NAMALWA (cell line): ENCODE measurements at places on chromosomes 3 and 15.

DNA sequence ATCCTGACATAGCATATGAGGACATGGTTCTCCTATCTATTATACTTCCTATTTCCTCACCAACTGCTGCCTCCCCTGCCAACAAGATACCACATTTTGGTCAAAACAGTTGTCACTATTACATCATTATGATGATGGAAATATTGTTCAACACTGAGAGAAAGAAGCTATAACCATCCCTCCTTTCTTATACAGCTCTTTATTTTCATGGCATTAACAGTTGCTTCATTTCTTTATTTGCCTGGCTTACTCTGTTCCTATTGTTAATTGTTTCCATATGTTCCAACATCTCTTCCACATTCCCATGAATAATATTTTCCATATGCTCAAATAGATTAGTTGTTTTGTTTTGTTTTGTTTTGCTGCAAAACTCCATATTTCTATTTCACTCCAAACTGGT, 40.8 kb upstream of the FILIP1L start:
- DNase-seq, result no peak

- no peak for DNase-seq
These were observed 123.1 kb upstream of the DPH6 start for GRCh38 chr15:35669021-35669420.

- DNase-seq, result no peak
These were observed 33.9 kb upstream of the KIF23 start for GRCh38 chr15:69380100-69380725.

GRCh38 chr3:80559701-80560100, 791.9 kb upstream of the ROBO1 start:
- no peak for DNase-seq

DNA sequence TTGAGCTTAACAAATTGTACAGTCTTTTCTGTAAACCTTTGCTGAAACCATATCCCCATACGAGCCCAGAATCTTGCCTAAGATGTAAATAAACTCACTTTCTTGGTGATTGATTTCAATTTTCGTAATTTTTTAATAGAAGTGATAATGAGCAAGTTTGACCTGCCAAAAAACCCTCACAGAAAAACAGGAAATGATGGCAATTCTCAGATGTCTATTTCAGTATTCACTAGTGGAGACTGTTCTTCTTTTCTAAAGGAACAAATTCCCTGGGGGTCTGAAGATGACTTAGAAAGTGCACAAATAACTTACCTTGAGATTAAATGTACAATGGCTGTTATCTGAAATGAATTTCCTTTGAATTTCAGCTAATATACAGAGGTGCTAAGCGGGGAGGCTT, 116.5 kb upstream of the CMC1 start:
- DNase-seq, result peak; percentile 33

DNA sequence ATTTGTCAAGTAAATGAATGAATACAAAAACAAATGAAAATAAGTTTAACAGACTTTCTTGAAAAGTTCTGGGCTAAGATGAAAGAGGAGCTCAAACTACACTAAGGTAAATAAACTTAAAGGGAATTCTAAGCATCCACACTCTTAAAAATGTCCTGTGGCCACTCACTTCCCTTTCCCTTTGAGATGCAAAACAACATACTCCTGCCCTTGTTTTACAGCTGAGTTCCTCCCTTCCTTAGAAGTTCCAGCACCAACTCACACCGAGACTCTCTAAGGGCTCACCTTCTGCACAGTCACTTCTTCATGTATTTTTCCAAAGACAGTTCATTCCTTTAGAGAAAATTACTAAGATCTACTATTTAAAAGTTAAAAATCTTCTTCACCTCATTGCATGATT, 123.3 kb upstream of the CMC1 start:
- DNase-seq, result no peak

- no peak for DNase-seq
These were observed 640.7 kb downstream of the EDEM1 start for GRCh38 chr3:5828251-5828650.

DNA sequence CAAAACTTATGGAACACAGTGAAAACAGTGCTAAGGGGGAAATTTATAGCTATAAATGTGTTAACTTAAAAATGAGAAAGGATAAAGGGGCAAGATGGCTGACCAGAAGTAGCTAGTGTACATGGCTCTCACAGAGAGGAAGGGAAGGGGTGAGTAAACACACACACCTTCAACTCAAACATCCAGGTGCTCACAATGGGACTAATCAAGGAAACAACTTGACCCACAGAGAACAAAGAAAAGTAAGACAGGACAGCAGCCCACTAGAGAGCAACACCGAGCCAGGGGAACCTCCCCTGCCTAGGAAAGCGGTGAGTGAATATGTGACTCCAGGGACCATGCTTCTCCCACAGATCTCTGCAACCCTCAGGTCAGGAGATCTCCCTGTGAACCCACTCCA, 85.0 kb upstream of the UBP1 start:
- no peak for DNase-seq

DNA sequence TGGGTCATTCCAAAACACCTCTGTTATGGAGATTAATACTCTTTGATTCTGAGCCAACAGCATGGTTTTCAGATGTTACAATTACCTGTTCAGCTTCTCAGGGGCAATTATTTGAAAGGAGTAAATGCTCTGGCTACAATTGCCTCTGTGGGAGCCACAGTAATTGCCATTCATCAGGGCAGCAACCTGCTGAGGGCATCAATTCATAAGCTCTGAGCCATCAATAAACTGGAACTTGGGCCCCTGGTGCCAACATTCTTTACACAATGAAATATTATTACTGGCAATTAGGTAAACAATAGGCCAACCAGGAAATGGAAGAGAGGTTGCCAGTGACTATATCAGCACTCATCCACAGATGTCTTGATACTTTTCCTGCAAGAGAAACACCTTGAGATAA, 660.8 kb downstream of the MECOM start:
- DNase-seq, result no peak

DNA sequence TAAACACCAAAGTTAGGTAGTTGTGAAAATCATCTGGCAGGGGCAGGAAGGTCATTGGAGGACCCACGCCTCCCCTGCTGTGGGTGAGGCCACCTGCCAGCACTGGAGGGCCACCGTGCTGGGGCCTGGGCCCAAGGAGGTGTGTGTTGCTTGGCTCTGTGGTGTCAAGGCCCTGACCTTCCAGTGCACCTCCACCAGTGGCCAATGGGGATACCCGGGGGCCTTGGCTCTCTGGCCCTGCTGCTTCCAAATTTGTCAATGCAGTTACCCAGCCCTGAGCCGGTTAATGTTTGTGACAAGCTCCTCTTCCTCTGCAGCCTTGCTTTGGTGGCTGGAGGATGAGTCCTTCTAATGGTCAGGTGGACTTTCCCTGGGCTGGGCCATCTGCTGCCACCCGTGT, 150.2 kb downstream of the KLF13 start:
- DNase-seq, result no peak

DNA sequence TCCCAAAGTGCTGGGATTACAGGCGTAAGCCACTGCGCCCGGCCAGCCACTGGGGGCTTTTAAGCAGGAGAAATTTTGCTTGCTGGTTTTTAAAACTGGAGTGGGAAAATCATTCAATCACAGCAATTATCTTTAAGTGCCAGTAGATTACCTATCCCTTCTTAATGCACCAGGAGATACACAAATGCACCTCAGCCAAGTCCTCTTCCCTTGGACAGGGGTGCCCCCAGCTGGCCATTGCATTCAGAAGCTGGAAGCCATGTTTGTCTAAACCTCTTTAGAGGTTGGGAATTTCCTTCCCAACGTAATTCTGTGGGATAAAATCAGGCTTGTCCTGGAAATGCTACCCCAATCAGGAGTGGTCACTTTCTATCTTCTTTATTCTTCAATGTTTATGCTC, 26.6 kb downstream of the MIX23 start:
- peak; percentile 13 for DNase-seq

DNA sequence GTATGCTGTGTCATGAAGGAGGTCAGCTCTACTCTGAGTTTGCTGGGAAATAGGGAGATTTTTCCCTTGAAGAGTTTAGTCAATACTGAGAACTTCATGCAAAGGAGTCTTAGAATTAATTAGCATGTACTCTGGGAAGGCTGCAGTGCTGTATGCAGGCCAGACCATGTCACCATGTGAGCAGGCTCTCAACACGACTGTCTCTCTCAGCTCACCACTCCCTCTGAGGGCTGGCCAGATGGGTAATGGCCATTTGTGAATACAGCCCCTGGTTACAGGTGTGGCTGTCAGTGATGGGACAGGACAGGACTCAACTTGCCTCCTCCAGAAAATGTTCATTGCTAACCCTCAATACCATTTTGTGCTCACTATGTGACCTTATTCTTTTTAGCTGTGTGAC, 5.1 kb upstream of the CERS3 start:
- no peak for DNase-seq

DNA sequence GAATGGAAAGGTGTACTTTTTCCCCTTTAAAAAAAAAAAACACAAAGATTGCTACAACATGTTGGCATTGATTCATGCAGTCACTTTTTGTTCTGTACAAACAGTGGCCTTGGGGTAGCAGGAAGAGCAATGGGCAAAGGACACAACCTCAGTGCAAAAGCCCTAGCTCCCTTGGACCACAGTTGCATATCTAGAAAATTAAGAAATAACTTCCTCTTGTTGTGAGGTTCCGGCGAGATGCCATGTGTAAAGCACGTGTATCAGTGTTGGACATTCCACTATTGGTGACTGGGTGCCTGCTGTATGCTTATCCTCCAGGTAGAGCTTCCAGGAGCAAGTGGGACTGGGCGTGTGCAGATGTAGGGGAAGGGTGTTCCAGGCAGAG, 164.5 kb downstream of the THSD4 start:
- no peak for DNase-seq

- DNase-seq, result no peak
These were observed 66.4 kb upstream of the PPIB start for GRCh38 chr15:64229129-64229724.

DNA sequence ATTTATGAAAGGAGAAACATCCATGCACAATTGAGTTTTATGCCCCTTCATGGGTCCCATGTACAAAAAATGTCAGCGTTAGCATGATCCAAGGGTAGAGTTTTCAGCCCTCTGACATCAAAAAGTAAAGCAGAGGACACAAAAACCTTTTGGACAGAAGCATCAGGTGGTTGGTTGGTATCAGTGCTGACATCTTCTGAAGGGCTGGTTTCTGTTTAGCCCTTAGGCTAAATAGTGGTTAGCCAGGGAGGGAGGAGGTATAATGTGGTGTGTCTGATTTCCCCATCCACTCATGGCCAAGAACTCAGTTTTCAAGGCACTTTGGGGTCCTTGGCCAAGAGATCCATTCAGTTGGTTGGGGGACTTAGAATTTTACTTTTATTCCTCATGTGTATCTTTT, 16.5 kb downstream of the CCDC66 start:
- DNase-seq, result no peak

DNA sequence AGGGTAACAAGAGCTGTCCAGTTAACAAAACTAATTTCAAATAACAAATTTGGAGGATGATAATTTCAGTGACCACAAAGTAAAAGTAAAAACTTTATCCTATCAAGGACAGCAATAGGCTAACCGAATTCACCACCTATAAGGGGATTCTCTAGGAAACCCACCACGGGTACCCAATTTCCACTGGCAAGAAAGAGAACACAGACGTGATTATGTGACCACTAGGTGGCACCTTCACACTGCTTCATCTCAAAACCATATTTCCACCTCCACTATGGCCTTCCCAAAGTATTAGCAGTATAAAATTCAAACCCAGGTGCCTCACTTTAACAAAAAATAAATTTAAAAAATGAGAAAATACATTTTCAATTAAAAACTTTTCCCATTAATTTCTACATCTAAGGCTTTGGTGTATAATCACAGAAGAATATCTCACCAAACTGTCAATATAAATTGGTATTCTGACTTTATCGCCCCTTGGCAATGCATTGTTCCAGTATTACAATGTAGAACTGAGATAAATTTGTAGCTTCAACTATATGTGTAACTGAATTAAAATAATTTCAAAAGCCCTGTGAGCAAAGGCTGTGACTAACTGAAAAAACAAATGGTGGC, 96.5 kb downstream of the FSIP1 start:
- DNase-seq, result peak; percentile 68

DNA sequence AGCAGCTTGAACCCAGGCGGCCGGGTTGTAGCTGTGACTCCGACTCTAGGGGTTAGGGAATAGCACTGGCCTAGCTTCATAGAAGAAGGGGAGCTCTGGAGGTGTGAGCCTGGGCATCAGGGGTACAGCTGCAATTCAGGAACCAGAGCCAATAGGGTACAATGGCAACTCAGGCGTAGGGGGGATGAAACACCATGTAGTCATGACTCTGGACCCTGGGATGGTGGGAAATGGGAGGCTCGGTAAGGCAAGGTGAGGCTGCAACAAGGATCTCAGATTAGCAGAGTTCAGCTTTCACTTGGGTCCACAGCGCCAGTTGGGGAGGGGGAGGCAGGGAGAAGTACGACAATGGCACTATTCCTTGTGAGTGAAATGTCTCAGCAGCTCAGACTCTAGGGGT, 210.2 kb upstream of the LYSMD4 start:
- DNase-seq, result no peak

- no peak for DNase-seq
These were observed 120.8 kb downstream of the GMPS start for GRCh38 chr3:155991212-155991611.

GRCh38 chr3:100354850-100355249, 20.3 kb downstream of the NIT2 start:
- DNase-seq, result no peak

DNA sequence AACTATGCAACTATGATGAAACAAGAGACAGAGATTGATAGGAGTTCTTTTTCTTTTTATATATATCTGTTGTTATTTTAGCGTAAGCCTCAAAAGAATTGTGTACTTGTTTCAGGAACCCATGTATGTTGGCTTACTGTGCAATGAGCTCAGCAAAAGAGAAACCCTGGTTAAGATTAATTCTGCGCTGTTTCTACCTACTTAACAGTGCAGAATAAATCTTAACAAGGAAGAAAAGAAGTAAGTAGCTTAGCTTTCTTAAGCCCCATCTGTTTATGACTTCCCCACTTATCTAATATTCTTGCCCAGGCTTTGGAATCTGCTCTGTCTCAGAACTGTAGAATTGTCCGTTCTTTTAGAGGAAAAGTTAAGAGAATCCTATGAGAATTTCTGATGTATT, 27.4 kb downstream of the ECT2 start:
- no peak for DNase-seq

- DNase-seq, result peak; percentile 68
These were observed 89.8 kb downstream of the LRRC3B start for GRCh38 chr3:26712211-26713026.

- DNase-seq, result no peak
These were observed 106.1 kb downstream of the RFTN1 start for GRCh38 chr3:16407366-16407765.

- DNase-seq, result no peak
These were observed 3.7 kb downstream of the SLC6A20 start for GRCh38 chr3:45792516-45793172.

GRCh38 chr15:38187630-38188313, 64.9 kb upstream of the SPRED1 start:
- no peak for DNase-seq

- no peak for DNase-seq
These were observed 39.2 kb downstream of the EPHB3 start for GRCh38 chr3:184600685-184601377.

- no peak for DNase-seq
These were observed 6.7 kb downstream of the ITIH1 start for GRCh38 chr3:52784021-52784621.
